Lower leg skin (tissue), 4 donors: ENCODE measurements at places on chromosomes 16 and 17. TPM values are rescaled to one million over a fixed set of nuclear protein-coding genes. Genes with fewer than 3 reads are reported as not detected.

DNA sequence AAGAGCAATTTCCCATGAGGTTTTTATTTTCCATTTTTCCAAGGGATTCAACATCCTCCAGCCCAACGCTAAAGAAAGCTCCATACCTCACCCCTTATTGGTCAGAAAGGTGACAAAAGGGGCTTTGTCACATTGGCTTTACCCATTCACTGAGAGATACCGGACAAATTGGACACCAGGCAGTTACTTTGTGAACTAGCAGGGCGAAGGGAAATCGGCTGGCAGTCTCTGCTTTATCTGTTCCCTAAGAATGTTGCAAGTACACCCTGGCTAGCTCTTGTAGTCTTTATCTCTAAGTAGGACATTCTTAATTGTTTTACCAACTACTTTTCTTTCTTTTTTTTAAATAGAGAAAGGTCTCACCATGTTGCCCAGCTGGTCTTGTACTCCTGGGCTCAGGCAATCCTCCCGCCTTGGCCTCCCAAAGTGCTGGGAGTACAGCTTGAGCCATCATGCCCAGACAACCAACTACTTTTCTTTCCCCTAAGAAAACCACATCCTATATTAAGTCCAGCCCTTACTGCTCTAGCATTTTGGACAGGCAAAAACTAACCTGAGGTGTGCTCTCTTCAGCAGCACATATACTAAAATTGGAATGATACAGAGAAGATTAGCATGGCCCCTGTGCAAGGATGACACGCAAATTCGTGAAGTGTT lies 16.8 kb downstream of the PRPSAP1 start:
- DNase-seq: peak; percentile 46

- no peak for DNase-seq
Measured at GRCh38 chr16:58123896-58124600, 5.1 kb downstream of the CFAP20 start.

- DNase-seq: no peak
Measured at GRCh38 chr17:79495665-79496064, 115.2 kb downstream of the RBFOX3 start.

GRCh38 chr17:27741361-27741861 lies 58.9 kb downstream of the NOS2 start:
- DNase-seq: no peak

AHSP gene
- not detected for total RNA-seq

GRCh38 chr17:12489325-12489724 lies 176.4 kb upstream of the MYOCD start:
- DNase-seq: no peak

DNA sequence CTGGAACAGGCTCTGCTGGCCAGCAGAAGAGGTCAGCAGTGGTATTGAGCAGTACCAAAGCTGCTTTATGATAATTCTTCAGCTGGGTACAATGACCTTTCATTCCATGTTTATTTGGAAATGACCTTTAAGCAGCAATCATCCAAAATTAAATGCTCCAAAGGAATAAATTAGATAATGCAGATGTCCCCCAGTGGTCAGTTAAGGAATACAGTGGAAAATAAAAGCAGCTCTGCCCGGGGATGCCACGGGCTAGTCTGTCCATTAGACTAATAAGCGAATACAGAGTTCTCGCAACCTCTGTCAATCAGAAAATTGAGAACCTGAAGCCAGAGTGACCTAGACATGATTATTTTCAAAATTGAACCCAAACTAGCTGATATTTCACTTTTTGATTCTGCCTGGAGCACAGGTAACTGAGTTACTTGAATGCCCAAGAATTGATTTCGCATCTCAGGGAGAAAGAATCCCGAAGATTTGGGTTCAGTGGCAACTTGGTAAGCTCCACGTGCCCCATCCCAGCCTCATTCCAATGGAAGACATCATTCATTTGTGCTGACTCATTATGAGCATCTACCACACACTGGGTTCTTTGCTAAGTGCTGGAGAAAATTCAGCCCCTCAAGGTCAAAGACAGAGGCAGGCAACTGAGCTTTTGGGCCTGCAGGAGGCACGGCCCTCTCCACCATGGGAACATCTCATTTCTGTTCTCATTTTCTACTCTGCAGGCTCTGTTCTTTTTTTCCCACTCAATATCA lies 34.4 kb upstream of the SLC39A11 start:
- no peak for DNase-seq

GPR142 gene
- not detected for total RNA-seq

SLC9A5 gene
- total RNA-seq: 0.04 TPM

GRCh38 chr16:30996985-30997724 lies 12.1 kb downstream of the HSD3B7 start:
- peak; percentile 96 for DNase-seq

- no peak for DNase-seq
Measured at GRCh38 chr16:66832190-66832589, 1.4 kb upstream of the NAE1 start.

- DNase-seq: peak; percentile 93
Measured at GRCh38 chr16:89921702-89922476, 1.3 kb upstream of the TUBB3 start.
